ENCODE measurements at places on chromosomes 5 and 9.

DNA sequence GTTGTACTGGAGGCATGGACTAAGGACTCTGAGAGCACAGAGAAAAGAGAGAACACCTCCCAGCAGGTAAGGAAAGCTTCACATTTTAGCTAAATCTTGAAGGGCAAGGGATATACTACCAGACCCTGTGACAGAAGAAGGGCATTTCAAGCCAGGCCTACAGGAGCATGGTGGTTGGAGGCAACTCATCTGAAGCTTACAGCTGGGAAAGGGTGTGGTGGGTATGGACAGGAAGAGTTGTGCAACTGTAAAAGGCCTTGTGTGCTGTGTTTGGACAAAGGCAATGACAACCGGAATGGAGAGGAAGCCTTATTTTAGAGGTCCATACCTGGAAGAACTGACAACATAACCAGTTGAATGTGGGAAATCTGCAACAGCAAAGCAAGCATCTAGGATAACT, 31.2 kb downstream of the NIPSNAP3B start:
- no peak for DNase-seq

- DNase-seq = no peak
Observed at GRCh38 chr5:21689587-21689986, 1163.6 kb downstream of the CDH12 start.

- DNase-seq = no peak
Observed at GRCh38 chr5:109167586-109167985, 242.2 kb downstream of the PJA2 start.

- no peak for DNase-seq
Observed at GRCh38 chr9:122791872-122792669, 3.3 kb downstream of the OR5C1 start.

- no peak for DNase-seq
Observed at GRCh38 chr5:123451047-123451446, 27.8 kb upstream of the CEP120 start.

DNA sequence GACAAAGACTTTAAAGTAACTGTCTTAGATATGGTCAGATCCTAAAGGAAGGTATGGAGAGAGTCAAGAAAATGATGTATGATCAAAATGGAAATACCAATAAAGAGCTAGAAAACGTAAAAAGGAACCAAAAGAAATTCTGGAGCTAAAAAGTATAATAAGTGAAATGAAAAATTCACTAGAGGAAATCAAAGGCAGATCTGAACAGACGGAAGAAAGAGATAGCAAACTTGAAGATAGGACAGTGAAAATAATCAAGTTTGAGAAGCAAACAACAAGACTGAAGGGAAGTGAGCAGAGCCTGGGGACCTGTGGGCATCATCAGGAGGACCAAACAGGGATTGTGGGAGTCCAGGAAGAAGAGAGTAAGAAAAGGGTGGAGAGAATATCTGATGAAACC, 115.4 kb downstream of the EHMT1 start:
- no peak for DNase-seq

- DNase-seq = no peak
Observed at GRCh38 chr5:10265245-10266109, 15.4 kb downstream of the CCT5 start.

GRCh38 chr5:67196537-67197059, at the start of gene CD180:
TSS of gene CD180 (minus strand) at chr5:67196799. CDS start at chr5:67196641, 158 bp downstream.
- peak; percentile 64 for DNase-seq

DNA sequence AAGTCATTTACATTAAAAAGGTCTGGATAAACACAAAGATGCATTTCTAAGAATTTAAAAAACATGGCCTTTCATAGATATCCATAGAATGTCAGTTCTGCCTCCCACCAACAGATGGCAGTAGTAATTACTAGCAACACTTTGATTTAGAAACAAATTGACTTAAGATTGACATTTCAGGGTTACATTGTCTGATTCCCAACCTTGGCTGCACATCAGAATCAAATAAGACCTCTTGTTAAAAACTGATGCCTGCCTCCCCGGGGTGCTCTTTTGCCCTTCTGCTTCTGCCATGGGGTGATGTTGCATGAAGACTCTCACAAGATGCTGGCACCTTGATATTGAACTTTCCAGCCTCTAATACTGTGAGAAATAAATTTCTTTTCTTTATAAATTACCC, 146.2 kb upstream of the GPR151 start:
- DNase-seq = no peak

DNA sequence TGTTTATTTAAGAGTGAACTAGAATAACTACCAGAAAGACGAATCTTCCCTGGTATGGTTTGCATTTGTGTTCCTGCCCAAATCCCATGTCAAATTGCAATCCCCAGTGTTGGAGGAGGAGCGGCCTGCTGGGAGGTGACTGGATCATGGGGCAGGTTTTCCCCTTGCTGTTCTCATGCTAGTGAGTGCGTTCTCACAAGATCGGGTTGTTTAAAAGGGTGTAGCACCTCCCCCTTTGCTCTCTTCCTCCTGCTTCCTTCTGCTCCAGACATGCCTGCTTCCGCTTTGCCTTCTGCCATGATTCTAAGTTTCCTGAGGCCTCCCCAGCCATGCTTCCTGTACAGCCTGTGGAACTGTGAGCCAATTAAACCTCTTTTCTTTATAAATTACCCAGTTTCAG, 210.3 kb upstream of the TBC1D2 start:
- no peak for DNase-seq

GRCh38 chr5:139747583-139748504, 47.8 kb upstream of the PSD2 start:
- DNase-seq = no peak

- no peak for DNase-seq
Observed at GRCh38 chr5:154145268-154145667, 45.3 kb upstream of the GALNT10 start.

GRCh38 chr9:21505425-21506179, 23.5 kb upstream of the IFNE start:
- DNase-seq = no peak

GRCh38 chr9:117204971-117205370, 209.9 kb downstream of the ASTN2 start:
- DNase-seq = no peak

DNA sequence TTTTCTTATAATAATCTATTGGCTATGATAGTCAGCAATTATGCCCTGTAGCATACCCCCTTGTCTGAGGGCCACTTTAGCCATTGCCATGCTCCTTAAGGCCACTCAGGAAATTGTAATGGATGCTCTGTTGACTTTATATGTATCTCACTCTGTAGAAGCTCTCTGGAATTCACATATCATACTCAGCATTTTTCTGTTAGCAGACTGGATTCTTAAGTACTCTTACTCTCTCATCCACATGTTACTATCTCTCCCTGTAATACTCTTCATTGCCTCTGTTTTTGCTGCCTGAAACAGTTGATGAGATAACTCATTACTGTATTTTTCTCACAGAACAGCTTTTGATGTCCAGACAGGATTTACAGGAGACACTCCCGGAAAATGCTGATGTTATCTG, 24.2 kb downstream of the TMEM232 start:
- DNase-seq = no peak

GRCh38 chr5:128262911-128263310, 179.3 kb downstream of the SLC12A2 start:
- DNase-seq = no peak

DNA sequence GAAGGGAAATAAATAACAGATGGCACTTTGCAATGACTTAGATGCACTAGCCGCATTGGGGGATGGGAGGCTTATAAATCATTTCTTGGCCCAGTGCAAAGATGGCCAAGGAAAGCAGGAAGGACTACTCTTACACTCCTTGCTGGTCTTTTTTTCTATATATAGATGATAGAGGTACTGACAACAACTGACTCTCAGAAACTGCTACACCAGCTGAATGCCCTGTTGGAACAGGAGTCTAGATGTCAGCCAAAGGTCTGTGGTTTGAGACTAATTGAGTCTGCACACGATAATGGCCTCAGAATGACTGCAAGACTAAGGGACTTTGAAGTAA, 1.7 kb downstream of the CCNG1 start:
- DNase-seq = no peak

DNA sequence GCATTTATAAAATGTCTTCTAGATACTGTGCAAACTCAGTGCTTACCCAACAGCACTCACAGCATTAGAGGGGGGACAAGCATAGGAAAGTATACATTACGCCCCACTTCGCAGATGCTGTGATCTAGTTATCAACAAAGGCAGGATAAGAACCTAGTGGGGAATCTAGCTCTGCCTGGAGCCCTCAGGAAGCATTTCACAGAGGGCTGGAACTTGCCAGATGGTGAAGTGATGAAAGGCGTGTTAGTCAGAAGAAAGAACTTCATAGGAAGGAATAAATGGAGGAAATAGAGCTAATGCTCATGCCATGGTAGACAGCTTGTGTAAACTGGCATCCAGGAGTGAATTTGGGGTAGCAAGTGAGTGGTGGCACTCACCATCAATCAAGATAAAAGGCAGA, 25.8 kb downstream of the DIRAS2 start:
- DNase-seq = no peak

GRCh38 chr9:22643541-22643940, 196.9 kb downstream of the DMRTA1 start:
- no peak for DNase-seq

DNA sequence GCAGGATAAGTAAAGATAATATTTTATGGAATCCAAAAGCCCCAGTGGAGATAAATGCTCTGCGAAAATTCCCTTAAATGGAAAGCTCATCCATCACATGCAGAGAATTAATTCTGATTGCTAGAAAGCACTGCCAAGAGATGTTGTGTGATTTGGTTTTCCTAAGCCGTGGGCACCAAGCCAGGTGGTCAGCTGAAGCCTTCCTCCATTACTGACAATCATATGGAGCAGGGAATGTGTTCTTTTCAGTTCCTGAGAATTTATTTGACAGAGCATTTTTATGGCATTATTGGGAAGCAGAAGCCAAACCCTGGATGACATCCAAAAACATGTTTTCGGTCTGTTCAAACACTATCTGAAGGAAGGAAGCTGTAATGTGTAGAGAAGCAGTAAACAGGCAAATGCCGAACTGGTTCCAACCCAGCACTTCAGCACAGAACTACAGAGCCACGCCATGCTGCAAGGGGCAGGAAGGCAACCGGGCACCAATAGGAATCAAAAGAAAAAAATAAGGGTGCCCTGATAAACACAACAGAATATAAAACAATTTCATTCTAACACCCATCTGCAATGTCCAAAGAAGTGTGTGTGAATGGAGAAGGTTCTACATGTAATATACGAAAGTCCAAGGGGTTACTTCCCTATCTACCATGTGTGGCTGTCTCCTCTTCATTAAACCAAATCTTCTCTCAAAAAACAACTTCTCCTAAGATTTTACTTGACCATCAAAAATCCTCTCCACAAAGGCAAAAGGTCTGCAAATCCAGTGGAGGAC, 12.3 kb downstream of the ARSB start:
- DNase-seq = no peak

GRCh38 chr5:133994990-133995333, 9.8 kb downstream of the VDAC1 start:
- DNase-seq = no peak

- no peak for DNase-seq
Observed at GRCh38 chr5:1169211-1170115, 31.9 kb upstream of the SLC6A19 start.

- no peak for DNase-seq
Observed at GRCh38 chr5:24492229-24492628, 152.5 kb downstream of the CDH10 start.

DNA sequence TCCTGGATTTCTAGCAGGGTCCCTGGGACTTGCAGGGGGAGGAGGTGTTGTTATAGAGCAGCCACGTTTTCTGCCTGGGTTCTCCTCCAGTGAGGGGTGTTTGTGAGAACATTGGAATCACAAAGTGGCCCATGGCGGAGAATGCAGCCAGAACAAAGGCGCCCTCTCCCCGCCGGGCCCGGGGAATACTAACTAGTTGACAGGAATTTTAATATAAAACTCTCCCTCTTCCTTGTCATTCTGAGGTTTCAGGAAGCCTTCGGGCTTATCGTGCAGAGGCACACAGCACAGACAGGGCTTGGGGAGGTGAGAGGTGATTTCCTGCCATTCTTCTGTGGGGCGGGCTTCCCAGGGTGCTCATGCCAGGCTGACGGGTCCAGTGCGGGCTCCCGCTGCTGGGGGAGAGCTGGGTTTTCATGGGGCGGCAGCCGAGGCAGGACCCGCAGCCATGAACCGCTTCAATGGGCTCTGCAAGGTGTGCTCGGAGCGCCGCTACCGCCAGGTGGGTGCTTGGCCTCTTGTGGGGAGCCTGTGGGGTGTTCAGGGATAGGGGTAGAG, 37.7 kb downstream of the RGS3 start:
- no peak for DNase-seq

DNA sequence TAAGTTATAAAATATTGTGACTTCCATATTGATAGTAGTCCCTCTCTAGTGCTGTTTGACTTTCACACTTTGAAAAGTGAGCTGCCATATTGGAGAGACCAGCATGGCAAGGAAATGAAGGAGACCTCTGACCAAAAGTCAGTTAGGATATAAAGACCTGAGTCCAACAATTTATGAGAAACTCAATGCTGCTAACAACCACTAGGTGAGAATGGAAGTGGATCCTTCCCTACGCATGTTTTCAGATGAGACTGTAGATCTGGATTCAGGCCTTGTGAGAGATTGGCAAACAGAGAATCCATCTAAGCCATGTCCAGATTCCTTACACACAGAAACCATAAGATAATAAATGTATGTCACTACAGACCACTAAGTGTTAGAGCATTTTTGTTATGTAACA, 81.6 kb downstream of the CTNND2 start:
- no peak for DNase-seq

- no peak for DNase-seq
Observed at GRCh38 chr5:57157666-57158065, 16.2 kb upstream of the GPBP1 start.

GRCh38 chr5:5342784-5343183, 79.7 kb upstream of the ICE1 start:
- DNase-seq = no peak

DNA sequence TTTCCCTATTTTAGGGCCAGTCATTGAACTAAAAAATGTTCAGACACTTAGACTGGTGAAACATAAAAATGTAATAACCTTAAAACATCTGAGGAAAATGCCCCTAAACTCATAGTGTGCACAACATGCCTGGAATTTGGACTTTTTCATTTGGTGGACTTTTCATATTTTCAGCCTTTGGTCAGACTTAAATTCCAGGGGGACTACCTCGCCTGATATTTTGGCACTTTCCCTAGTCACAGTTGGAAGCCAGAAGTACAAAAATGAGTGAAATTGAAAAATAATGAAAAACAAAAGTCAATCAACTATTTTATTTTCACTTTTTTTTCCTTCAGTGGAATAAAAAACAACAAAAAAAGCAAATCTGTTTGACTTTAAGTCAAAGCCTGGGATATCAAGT, 256.2 kb downstream of the ACTL7B start:
- DNase-seq = no peak
